ENCODE measurements at places on chromosomes 1 and 21.

GRCh38 chr1:181111559-181111958 lies 23.1 kb downstream of the IER5 start:
- DNase-seq: no peak

GRCh38 chr1:209363112-209363511 lies 220.4 kb upstream of the CAMK1G start:
- no peak for DNase-seq

GRCh38 chr1:3360646-3361257 lies 93.7 kb upstream of the ARHGEF16 start:
- no peak for DNase-seq

GRCh38 chr1:42971841-42972291 lies 13.2 kb upstream of the SLC2A1 start:
- no peak for DNase-seq

DNA sequence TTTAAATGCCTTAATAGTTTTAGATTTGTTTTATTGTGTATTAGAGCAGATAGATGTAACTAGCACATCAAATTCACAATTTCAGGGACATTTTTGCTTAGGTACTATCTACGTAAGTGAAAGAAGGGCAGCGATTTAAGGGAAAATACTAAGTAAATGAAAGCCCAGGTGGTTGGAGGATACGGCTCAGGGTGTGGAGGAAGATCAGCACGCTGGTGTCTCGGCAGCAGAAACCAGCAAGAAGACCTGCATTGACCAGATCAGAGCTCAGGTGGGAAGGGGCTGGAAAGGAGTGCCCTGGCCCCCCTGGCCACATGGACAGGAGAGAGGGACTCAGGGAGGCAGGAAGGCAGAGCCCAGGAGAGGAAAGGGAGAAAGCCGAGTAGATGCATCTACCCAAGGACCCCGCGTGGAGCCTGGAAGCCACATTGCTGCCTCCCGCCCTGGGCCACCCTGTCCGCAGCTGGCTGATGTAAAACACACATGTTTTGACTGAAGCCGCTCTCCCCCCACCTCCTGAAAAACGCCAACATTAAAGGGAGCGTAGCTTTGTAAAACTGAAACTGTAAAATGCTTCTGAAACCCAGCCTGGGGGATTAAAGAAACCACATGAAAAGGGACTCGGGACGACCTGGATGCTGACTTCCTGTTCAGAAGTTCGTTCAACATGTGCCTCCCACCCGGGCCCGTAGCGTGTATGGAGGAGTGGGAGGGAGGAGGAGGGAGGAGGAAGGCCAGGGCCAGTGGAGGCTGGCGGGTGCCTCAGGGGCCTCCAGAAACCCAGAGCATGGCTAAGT lies 72.6 kb upstream of the TARDBP start:
- no peak for DNase-seq

Measured in progenitor cell of endocrine pancreas (in vitro differentiated cells).